Erythroblast (primary cell): ENCODE measurements at places on chromosomes 6 and 20.

DNA sequence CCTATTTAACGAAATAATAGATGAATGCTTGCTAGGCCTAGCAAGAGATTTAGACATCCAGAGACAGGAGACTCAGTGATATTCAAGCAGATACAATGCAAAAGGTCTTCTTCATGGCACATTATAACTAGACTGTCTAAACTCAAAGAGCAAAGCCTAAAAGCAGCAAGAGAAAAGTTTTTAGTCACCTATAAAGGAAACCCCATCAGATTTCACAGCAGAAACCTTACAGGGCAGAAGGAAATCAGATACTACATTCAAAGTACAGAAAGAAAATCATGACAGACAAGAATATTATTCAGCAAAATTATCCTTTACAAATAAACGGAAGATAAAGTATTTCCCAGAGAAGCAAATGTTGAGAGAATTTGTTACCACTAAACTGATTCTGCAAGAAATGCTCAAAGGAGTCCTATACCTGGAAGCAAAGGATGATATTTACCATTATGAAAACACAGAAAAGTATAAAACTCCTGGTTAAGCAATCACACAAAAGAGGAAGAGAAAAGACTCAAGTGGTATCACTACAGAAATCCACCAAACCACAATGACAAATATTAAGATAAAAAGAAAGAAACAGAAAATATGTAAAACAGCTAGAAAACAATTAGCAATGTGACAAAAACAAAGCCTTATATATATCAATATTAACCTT, 333.7 kb downstream of the MEI4 start:
- no peak for DNase-seq

DNA sequence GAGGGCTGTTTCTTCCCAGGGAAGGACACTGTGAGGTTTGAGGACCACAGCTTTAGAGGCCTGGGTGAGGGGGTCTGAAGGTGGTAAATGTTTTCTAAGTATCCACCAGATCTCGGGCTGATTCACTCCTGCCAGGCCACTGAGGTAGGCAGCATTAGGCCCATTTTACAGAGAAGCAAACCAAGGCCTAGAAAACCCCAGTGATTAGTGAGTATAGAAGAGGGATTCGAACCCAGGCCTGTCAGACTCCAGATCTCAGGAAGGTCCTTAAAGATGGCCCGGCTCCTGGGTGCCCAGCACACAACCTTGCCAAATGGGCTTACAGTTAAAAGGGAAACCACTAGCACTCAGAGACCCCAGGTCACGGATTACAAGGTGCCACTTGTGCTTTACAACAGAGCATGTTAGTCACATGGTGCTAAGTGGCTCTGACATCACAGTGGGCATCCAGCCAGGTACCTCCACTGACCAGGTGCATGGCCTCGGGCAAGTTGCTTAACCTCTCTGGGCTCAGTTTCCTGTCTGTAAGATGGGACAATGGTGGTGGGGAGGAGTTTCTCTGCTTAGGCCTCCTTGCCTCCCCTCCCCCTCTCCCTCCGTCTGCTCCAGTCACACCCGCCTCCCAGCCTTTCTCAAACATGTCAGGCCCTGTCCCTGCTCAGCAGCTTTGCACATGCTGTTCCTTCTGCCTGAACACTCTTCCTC, 18.8 kb upstream of the SIRPA start:
- peak; percentile 19 for DNase-seq

DNA sequence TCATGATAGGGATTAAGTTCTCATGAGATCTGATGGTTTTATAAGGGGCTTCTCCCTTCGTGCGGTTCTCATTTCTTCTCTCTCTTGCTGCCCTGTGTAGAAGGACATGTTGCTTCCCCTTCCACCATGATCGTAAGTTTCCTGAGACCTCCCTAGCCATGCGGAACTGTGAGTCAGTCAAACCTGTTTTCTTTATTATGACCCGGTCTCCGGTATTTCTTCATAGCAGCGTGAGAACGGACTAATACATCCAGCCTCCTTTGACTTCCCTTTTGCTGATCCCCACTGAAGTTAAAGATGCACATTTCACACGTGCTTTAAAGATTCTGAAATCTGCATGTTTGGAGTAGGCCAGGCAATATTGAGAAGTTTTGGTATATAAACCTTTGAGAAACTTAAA, 543.1 kb downstream of the PRKN start:
- DNase-seq, result no peak

DNA sequence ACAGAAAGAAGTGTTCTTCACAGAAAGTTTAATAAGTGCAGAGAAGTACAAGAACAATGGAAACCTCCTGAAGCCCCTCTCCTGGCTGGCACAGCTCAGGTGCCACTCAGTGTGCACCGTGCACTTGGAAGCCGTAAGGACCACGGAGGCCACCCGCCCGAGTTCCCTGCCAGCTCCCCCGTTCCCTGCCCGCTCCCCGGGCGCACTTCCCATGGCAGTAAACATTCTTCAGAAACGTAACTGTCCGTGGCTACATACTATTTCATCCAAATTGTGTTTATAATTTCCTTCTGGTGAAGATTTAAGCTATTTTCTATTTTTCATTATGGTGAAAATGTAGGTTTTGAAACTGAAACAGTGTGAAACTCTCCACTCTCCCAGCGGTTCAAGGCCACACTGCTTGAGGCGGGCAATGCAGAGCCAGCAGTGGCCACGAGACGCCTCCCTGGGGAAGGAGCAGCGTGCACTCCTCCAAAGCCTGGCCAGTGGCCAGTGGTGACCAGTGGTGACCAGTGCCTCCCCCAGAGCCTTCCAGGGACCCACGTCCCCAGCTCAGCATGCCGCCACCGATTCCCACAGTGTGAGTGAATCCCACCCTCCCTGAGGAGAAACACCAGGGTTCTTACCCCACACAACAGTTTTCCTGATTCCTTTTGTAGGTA, 46.4 kb downstream of the TAF4 start:
- no peak for DNase-seq

- no peak for DNase-seq
Observed at GRCh38 chr20:25289886-25290597, 42.2 kb downstream of the PYGB start.

GRCh38 chr6:157849288-157850017, 26.4 kb downstream of the SNX9 start:
- no peak for DNase-seq

DNA sequence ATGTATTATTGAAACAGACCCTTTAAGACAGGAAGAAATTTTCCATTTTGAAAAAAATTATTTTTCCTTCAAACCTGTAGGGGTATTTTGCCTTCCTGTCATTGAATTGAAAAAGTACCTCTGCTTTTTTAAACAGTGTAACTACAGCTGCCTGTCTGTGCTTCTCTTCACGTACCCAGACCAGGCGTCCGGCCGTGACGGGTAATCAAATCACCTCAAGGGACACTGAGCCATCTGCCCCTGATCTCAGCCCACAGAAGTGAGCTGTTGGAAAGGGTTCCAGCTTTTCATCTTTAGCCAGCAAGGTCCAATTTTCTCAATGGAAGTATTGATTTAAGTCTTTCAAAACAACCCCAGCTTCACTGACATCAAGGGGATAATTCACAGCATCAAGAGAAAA, 58.0 kb downstream of the SLC35D3 start:
- no peak for DNase-seq

DNA sequence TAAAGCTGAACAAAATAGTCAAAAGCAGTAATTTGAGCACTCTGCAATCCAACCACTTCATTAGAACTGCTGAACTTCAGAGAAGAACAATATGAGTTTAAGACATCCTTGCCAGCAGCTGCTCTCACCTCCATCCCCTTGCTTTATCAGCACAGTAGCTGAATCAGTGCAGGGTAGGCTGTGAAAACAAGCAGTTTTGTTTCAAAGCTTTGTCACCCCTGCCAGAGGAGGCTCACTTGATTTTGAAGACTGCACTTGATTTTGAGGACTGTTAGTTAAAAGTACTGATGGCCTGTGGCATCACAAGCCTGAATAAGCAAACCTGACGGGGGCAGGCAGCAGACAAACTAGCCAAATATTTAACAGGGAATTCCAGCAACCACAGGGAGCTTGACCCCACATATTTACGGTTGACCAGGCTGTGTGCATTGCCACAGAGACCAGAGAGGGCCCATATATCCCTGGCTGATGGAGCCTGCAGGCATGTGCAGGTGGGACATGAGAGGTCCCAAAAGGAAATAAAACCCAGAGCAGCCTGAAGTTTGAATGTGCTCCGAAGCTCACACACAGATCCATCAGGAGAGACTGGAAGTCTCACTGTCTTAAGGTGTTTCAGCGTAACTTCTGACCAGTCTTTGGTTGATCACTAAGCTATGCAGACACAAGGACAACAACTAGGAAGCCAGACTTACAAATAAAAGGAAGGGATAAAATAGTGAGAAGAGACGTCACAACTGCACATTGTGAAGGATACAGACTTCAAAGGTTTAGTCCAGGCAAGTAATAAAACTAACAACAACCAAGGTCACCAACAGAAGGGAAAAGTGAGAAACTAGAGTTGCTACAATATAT, 97.4 kb downstream of the PDSS2 start:
- DNase-seq, result no peak

DNA sequence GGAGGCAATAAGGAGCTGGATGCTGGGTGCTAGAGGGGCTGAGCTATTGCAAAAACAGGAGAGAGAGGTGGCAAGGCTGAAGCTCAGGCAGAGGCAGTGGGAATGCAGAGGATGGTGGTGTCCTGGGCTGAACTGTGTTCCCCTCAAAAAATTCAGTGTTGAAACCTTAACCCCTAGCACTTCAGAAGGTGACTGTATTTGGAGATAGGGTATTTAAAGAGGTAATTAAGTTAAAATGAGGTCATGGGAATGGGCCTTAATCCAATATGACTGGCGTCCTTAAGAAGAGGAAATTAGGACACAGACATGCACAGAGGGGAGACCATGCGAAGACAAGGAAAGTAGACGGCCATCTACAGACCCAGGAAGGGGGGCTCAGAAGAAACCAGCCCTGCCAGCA, 11.5 kb upstream of the MMP9 start:
- DNase-seq, result no peak

DNA sequence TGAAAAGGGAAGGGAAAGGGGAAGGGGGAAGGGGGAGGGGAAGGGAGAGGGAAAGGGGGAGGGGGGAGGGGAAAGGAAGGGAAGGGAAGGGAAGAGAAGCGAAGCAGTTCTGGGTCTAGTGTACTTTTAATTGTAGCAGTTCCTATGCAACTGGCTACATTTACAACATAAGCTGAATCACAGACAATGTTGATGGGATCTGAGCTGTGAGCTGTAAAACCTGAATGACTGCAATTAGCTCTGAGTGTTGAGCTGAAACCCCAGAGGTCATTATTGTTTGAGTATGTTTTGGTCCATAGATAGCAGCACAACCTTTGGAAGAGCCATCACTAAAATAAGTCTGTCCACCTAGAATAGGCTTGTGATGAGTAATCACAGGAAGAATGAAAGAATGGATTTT, 7.2 kb upstream of the ABHD12 start:
- no peak for DNase-seq

- DNase-seq, result no peak
Observed at GRCh38 chr20:38723848-38724625, at the start of gene SLC32A1. Gene SLC32A1 (plus strand): TSS chr20:38724486. CDS start chr20:38724725, 239 bp downstream.

DNA sequence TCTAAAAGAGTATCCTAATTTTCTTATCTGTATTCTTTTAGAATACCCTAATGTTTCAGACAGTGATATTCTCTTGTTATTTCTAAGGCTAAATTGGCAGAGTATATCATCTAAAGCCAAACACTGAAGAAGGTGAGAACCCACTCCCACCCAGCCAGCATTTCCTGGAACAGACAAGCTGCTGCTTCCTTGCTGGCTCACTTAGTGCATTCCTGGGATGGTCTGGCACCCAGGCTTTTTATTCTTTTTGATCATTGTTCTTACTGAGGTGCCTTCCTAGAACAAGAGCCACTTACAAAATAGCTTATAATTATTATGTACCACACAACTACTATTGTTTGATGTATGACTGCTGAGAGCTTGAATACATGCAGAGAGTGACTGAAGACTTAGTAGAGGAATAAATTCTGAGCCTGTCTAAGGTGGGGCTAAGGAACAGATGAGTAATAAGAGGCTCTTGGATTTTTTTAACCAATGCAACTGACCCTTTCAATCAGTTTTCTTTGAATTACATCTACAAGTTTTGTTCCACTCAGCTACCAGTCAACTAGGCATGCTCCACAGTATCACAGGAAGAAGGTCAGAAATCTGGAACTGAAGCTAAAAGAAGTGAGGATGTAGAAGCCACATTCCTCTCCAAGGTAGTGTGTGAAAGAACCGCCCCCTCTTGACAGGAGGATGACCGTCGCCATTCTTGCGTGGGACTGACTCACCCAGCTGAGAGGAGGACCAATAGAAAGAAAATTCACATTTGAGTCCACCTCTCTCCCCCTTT, 30.1 kb downstream of the PRPH2 start:
- DNase-seq, result peak; percentile 17

- DNase-seq, result no peak
Observed at GRCh38 chr6:84773133-84773430, 8.7 kb upstream of the TBX18 start.
